8988T (cell line): ENCODE measurements at places on chromosomes 3 and 15.

DNA sequence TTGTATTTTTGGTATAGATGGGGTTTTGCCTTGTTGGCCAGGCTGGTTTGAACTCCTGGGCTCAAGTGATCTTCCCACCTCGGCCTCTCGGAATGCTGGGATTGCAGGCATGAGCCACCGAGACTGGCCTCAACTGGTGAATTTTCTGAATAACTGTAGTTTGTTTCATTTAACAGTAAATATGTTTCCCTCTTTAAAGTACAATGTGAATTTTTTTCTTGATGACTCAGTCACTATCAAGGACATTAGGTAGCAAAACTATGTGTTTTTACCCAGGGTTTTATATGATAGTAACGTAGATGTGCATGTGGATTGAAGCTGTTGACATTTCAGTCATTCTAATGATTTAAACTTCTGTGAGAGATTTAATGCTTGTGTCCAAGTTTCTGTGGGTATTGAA is 40.2 kb upstream of the MAPKBP1 start:
- DNase-seq = no peak

DNA sequence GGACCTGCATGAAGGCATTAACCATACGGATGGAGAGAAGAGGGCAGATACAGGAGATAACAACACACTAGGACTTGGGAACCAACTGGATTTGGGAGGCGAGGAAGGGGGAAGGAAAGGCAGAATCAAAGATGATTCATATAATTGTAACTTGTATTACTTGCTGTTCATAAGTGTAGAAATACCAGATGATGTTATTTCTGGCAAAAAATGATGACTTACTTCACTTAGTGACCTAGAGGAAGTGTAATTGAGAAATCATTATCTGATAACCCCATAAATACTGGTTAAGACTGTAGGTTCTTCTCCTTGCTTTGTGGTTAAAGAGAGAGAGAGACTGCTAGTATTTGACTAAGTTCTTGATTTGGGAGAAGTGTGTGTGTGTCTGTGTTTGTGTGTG is 50.5 kb upstream of the GK5 start:
- DNase-seq = no peak

DNA sequence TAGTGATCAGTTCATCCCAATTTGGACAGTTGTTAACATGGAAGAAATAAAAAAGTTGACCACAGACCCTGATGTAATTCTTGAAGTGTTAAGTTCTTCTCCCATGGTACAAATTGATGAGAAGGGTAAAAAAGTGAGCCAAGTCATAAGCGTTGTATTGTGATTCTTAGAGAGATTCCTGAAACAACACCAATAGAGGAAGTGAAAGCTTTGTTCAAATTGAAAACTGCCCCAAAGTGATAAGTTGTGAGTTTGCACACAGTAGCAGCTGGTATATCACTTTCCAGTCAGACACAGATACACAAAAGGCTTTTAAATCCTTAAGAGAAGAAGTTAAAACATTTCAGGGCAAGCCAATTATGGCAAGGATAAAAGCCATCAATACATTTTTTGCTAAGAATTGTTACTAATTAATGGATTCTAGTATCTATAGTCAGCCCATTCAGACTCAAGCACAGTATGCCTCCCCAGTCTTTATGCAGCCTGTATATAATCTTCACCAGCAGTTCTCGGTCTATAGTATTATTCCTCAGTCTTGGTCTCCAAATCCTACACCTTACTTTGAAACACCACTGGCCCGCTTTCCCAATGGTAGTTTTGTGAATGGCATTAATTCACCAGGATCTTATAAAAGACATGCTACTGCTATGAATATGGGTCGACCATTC is 38.2 kb downstream of the CDIN1 start:
- no peak for DNase-seq

DNA sequence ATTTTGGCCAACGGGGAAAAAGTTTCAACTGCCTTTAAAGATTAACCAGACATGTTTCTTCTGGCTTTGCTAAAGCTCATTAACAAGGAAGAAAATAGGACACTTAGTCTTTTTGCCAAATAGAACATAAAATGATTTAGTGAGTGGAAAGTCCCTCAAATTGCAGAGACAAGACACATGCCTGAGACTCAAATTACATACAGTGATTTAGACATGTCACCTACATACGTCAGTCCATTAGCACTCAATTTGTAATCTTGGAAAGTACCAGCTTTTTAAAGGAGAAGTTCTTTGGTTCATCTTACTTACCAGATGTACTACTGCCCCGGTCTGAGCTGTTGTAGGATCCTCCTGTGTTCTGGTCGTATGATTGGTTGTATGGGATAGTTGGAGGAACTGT is 1134.2 kb downstream of the ROBO1 start:
- DNase-seq = no peak

GRCh38 chr3:182035324-182035723 is 323.6 kb downstream of the SOX2 start:
- no peak for DNase-seq

DNA sequence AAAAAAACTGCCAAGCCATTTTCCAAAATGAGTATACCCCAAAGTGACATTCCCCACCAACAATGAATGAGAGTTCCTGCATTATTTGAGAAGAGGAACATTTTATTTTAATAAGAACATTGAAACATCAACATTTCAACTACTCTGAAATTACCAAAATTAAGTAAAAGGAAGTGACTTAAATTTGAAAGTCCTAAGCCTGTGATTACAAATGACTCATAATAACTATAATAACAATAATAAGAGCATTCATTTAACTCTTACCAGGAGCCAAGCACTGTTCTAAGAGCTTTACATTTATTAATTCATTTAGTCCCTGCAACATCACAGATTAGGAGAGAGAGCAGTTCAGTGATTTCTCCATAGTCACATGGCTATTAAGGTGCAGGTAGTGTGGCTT is 32.4 kb downstream of the LRRC28 start:
- DNase-seq = no peak

GRCh38 chr3:30628205-30628900 is 22.0 kb downstream of the TGFBR2 start:
- DNase-seq = no peak

DNA sequence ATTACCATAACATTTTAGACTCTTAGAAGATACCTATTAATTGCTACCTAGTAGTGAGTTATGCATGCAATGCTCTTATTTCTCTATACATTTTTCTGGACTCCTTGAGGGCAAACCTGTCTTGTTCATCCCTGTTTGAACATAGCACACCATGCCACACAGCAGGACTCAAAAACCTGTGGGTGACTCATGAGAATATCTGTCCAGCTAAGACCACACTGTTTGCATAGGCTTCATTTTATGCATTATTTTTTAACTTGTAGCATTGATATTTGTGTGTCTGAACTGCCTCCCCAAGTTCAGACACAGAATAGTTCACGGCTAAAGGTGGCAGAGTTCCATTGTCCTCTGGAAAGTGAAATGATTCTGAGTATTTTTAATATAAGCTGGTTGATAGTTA is 1.8 kb downstream of the LMCD1 start:
- DNase-seq = no peak

DNA sequence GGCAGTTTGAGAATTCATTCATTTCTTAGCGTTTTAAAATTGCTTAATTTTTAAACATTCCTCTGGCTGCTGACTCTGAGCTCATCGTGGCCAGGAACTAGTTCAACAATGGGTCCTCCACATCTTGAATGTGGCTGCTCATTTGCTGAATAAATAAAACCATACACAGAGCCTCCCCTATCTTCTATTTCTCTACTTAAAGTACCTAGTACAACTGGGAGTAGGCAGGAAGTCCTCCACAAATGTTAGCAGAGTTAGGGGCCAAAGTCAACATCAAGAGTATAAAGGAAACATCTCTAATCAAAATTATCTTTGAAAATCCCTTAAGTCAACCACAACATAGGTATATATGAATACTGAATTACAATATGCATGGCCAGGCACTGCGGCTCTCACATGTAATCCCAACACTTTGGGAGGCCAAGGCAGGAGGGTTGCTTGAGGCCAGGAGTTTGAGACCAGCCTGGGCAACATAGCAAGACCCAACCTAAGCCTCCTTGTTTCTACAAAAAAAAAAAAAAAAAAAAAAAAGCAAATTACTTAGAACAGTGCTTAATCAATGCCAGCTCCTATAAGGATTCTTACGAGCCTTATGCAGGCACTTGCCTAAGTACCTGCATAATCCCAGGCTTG is 57.5 kb upstream of the LMOD3 start:
- DNase-seq = no peak

DNA sequence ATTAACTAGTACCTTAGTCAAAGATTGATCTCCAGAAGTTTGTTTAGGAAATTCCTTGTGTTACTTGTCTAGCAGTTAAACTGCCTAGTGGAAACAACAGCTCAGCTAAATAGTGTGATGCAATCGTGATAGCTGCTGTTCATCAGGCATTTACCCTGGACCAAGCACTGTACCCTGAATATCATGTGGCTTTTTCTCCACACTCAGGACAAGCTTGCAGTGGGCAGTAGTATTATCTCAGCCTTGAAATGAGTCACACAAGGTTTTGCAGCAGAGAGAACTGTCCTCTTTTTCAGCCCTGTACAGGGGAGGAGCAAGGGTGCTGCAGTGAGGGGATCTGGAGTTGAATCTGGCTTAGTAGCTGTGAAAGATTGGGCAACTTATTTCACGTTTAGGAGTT is 208.4 kb downstream of the TP63 start:
- DNase-seq = no peak

DNA sequence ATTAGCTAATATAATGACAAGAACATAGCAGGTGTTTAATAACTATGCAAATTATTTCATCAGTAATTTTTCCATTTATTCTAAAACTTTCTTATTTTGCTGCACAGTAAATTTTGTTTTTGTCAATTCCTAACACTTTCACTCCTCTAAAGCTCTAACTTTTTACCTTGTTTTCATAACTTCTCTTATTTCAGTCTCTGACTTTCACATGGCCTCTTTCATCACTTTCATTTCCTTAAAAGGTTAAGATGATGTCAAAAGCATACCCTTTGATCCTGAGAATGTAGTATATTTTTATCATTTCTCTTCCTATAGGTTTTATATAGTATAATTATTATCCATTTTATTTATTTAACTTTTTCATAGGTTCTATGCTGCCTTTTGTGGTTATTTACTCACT is 1325.8 kb upstream of the ALCAM start:
- no peak for DNase-seq

DNA sequence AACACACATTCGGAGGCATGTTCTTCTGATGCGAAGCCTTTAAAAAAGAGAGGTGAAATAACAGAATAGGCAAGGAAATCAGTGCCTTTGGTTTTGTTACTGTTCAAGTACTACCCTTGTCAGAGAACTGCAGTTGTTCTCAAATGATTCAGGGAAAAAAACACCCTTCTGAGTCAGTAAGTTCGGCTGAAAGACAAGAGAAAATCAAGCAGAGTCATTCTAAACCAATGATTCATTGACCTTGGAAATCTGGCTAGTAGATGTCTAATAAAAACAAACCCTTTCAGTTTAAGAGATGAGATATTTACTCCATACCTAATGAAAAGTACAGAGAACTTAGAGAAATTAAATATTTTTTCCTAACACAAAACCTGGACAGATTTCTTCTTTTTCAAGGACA is 72.7 kb upstream of the ABI3BP start:
- no peak for DNase-seq

GRCh38 chr3:183579967-183580900 is 24.7 kb upstream of the KLHL6 start:
- DNase-seq = no peak

DNA sequence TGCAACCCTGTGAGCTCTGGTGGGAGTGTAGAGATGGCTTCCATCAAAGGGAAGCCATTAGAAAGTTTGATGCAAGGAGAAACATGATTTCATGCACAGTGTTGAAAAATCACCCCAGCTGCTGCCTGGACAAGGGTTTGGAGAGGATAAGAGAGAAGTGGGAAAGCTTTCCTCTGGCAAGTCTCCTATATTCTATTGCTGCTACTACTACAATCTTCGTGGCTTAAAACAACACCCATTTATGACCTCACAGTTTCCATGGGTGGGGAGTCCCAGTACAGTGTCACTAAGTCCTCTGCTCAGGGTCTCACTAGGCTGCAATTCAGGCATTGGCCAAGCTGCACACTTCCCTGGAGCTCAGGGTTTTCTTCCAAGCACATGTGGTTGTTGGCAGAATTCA is 229.3 kb downstream of the TAFA4 start:
- DNase-seq = no peak

DNA sequence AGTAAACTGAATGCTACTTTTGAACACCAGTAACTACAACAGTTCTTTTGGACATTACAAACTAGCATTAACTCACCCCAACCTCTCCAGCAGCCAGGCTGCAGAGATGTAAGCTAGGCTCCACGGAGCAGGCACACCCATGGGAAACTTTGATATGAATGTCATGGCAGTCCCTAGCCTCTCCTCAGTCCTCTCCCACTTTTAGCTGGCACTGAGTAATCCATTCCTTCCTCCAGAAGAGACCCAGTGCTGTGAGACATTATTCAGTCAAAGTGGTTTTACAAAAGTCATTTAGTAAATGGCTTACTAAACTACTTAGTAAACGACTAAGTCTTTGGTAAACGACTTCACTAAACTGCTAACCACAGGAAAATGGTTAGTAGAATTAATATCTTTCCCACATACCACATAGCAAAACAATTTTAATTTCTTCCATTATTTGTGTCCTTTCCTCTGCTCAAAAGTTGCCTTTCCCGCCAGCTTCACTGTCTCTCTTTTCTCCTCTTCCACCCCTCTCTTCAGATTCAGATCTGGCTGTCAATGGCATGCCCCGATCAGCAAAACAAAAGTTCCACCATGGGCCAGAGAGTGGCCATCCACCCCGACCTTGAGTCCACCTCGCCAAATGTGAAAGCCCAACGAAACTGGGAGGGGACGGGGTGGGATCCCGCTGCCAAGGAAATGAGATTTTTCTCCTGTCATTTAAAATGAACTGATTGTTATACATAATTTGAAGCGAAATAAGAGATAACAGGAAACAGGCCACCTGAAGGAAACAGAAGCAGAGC is 67.5 kb upstream of the TJP1 start:
- no peak for DNase-seq

DNA sequence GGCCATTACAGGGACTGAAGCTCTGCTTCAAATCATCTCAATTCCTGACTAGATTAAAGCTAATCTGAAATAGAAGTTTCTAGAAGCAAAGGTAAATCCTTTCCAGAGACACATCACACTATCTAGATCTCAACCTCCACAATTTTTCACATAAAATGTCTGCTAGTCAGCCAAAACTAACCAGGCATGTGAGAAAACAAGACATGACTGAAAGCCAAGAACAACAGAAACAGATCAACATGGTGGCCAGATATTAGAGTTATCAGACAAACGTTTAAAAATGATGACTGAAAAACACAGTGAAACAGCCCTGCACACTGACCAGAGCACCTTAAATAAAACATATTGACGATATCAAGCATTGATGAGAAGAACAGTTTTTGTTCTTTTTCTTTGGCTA is 59.1 kb downstream of the SUMF1 start:
- DNase-seq = no peak

GRCh38 chr15:63052961-63053698 is 10.6 kb downstream of the TPM1 start:
- DNase-seq = no peak

- no peak for DNase-seq
Measured at GRCh38 chr3:71135373-71136088, 448.0 kb downstream of the FOXP1 start.

- DNase-seq = no peak
Measured at GRCh38 chr15:59918994-59919951, 84.8 kb upstream of the FOXB1 start.
